ENCODE measurements at places on chromosomes 5 and 9.

DNA sequence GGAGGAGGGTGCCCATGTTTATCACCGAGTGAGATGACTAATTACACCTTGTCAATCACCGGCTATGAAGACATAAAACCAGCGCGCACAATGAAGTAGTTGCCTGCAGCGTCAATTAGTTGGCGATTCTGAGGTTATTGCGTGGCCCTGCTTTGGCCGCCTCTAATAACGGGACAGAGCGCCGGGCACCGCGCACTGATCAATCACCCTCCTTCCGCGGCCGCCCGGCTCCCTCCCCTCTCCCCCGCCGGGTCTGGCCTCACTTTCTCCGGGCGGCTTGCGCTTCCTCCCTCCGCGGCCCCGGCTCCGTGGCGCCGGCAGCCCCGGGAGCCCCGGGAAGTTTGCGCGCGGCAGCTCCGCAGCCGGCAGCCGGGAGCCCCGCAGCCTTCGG lies 3.3 kb upstream of the LHX2 start:
- no peak for DNase-seq

GRCh38 chr9:134405527-134405926 lies 79.3 kb downstream of the RXRA start:
- DNase-seq = peak; percentile 56

DNA sequence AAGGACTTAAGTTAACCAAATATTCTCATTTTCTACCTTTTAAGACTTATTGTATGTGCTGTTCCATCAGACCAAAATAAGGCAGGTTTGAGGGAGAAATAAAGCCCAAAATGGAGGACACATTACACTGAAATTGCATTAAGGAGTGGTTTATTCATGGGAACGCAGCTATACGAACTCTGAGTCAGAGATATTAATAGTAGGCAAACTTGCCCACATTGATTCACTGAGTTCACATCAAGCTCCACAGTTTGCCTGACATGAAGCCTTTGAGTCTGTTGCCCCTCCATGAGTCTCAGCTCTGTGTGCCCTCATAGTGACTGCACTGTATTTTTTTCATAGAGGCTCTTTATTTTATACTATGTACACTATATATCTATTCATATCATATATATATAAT lies 135.0 kb upstream of the SNX2 start:
- no peak for DNase-seq

DNA sequence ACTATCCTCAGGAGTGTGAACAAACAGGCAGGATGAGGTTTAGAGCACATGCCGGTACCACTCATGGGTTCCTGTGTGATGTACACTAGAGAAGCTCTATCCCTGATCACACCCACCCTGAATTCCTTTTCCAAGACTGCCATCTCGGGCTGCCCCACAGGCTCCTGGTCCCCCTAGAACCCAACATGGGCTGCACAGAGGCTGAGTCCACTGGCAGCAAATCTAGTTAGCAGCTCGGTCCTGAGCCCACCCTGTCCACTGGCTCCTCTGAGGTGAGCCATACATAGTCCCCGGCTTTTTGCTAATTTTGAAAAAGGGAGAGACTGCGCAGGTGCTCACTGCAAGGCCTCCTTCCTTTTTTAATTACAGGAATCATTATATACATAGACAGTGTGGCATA lies 227.0 kb downstream of the FSTL4 start:
- no peak for DNase-seq

- peak; percentile 51 for DNase-seq
These were observed 556 bp downstream of the PCDHGC3 start for GRCh38 chr5:141476132-141476911.
